ENCODE measurements at places on chromosomes 3 and 15. TPM values are rescaled to one million over a fixed set of nuclear protein-coding genes. Genes with fewer than 3 reads are reported as not detected.
A peak's percentile ranks its signal among the peaks of the same experiment; 100 is the strongest.

Gene CYP8B1
- not detected for total RNA-seq

Gene TIGIT
- total RNA-seq = 0.32 TPM

Gene SPG11
- total RNA-seq = 49.2 TPM

GRCh38 chr3:34727700-34728099 lies 911.6 kb upstream of the ARPP21 start:
- no peak for DNase-seq

GRCh38 chr3:37417297-37418082 lies 243.1 kb upstream of the LRRFIP2 start:
- DNase-seq = no peak

DNA sequence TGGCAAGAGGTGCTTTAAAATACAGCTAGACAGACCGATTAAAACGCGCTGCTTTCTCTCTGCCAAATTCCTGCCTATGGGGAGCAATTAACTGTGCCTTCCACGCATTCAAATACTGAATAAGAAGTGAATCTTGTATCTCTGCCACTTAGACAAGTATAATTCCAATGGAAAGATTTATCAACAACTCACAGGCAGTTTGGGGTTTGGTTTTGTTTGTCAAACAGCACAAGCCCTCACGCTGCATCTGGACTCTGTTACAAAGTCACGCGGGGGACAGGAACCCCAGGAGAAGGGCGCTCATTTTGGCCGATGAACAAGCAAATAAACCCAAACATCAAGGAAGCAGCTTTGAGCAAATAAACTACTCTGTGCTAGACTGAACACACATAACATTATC lies 61.8 kb upstream of the TMCO5A start:
- DNase-seq = no peak

GRCh38 chr3:64016941-64017620 lies 6.2 kb downstream of the PSMD6 start:
- DNase-seq = no peak

- DNase-seq = peak; percentile 33
These were observed 86.8 kb downstream of the LIPC start for GRCh38 chr15:58518626-58519025.

- DNase-seq = no peak
These were observed 10.5 kb downstream of the MYRIP start for GRCh38 chr3:39819899-39820298.

DNA sequence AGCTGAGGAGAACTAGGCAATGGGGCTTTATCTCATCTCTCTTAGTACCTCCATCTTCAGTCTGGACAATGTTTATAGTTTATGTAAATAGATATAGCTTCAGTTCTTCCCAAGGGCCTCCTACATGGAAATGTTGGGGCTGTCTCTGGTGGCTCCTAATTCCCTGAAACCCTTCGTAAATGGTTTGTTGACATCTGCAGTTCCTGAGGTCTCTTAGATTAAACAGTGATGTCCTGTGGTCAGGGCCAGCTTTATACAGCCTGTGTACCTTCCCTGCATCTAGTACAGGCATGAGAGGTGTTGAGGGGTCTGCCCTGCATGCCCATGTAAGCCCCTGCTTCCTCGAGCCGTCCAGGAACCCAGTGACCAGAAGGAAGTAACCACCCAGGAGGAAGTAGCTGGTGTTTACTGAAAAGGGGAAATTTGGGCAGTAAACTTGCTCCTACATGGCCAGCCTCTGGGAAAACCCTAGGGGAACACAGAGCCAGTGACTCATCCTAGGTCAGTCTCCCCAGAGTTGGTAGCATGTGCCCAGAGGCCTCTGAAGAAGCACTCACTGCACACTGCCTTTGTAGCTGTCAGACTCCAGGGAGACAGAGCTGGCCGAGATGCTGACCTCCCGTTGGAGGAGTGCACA lies 4.7 kb upstream of the TBC1D2B start:
- DNase-seq = no peak

Data from cardiac septum (tissue), 1 donor.